ENCODE measurements at places on chromosomes 2 and 18.

- DNase-seq: no peak
These were observed 171.1 kb upstream of the MC4R start for GRCh38 chr18:60543646-60544045.

GRCh38 chr2:157329524-157329923 lies 3.9 kb upstream of the ERMN start:
- DNase-seq: no peak

DNA sequence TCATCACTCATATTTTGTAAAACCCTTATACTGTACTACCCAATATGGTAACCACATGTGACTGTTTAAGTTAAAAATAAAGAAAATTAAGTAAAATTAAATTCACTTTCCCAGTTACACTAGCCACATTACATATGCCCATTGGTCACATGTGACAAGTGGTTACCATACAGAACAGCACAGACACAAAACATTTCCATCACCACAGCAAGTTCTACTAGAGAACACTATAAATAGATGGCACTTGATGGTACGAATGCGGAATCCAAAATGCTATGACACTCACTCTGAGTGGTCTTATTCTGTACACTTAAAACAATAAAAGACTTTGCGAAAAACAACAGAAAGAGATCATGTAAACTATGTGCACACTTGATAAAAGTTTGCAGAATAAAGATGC lies 202.2 kb downstream of the PDE1A start:
- DNase-seq: no peak

DNA sequence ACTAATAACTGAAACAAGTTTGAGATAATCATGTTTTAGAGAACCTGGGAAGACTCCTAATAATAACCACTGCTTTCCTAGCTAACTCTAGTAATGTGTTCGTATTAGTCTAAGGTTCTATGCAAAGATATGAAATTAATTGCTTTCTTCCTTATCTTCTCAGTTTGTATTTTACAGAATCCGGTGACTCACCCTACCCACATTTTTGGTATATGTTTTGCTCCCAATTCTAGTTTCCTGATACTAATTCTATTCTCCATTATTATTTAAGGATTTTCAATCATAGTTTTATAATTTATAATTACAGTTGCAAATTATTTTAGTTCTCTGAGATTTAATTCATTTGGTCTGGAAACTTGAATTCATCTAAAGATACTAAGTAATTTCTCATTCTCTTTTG lies 394.6 kb upstream of the SETBP1 start:
- no peak for DNase-seq

DNA sequence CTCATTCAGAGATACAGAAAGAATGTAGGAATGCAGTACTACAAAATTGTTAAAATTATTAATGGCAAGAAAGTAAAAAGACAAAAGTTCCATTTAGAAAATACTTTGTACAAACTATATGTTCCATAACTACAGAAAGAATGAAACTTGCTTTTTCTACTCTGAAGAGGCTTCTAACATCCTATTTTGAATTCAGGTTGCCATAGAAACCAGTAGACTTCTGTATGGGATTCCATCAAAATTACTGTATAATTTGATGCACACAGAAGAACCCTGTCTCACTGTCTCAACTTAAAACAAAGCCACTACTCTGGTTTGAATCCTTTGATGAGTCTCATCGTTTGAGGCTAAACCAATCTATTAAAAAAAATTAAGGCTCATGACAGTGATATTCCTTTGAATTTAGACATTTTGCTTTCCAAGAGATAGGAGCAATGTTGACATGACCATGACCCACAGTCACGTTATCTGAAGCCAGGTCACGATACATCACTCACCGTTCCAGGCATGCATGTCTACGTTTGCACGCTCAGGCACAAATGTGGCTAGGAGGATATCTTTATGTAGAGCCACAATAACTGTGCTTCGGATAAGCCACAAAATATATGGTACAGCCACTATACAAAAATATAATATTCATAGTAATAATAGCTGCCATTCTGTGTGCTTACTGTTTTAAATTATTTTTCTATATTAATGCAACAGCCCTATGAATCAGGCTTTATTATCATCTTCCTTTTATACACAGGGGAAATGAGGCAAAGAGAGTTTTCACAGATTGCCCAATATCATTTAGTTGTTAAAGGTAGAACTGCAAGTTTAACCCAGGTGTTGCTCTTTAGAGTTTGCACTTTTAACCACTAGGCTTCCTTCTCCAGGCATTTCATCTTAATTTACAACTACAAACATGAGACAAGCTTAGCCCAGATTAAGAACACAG lies 82.4 kb downstream of the CACNB4 start:
- DNase-seq: no peak

- DNase-seq: no peak
These were observed 180.2 kb upstream of the SMIM21 start for GRCh38 chr18:75607701-75608100.

DNA sequence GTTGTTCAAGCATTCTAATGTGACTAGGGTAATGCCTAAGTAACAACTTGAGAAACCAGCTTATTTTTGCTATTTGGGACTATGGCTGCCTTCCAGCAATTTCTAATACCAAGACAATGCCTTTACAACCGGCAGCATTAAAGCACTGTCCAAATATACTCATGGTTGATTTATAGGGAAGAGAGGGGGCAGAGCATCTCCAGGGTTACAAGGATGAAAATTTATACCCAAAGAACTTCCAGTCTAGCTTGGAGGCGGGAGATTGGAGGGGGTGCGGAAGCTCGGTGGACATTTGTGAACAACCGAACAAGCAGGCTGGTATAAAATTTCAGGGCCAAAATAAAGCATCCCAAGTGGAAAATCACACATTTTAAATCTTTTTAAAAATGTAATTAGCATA lies 294.9 kb upstream of the STON1 start:
- no peak for DNase-seq

- no peak for DNase-seq
These were observed 61.3 kb upstream of the CRIM1 start for GRCh38 chr2:36294316-36294721.

DNA sequence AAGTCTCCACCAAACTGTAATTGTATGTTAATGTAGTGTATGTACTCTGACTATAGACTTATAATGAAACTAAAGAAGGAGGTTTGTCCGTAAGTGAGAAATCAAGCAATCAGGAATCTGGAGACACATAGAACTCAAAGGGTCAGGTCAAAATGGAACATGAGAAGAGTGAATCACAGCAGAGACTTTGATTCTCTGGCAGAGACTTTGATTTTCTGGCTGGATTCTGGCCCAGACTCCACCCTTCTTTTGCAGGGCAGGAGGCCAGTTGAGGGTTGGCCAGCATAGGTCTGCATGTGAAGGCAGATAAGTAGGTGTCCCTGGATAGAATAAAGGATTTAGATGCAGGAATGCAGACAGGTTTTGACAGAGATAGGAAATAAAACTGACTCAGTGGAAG lies 11.0 kb upstream of the NCKAP5 start:
- no peak for DNase-seq

DNA sequence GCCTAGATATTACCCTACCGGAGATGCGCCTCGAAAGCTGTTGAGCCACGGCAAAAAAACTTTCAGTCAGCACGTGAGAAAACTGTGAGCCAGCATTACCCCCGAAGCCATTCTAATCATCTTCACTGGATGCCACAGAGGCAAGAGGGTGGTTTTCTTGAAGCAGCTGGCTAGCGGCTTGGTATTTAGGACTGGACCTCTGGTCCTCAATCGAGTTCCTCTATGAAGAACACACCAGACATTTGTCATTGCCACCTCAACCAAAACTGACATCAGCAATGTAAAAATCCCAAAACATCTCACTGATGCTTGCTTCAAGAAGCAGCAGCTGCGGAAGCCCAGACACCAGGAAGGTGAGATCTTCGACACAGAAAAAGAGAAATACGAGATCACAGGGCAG lies 52.8 kb upstream of the SLC66A3 start:
- no peak for DNase-seq

DNA sequence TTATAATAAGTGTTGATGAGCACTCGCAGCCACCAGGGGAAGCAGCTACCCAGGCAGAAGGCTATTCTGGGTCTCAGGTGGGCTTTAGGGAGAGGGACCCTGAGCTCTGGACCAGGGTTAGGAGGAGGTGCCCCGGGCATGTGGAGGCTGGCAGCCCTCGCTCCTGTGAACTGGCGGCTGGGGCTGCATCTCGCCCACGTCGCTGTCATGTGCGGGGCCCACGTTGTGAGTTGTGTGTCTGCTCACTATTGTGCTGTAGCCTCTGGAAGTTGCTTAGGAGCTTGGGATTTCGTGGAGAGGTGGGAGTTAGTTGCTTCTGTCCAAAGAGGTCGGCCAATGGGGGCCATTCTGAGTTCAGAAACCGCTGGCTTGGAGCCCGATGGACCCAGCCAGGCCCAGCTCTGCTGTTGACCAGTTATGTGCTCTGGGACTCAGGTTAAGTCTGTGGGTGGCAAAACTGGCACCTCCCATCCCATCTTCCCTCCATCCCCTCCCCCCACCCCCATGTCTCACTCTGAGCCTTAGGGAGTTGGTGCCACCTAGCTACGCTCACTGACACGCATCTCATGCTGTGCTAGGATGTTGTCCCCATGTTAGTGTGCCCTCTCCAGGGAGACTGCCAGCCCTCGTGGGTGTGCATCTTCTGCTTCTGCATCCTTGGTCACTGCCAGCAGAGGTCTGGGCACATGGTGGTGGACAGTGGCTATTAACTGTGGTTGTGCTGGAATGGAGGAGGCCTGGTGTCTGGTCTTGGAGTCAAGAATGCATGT lies 18.5 kb downstream of the RRM2 start:
- no peak for DNase-seq

DNA sequence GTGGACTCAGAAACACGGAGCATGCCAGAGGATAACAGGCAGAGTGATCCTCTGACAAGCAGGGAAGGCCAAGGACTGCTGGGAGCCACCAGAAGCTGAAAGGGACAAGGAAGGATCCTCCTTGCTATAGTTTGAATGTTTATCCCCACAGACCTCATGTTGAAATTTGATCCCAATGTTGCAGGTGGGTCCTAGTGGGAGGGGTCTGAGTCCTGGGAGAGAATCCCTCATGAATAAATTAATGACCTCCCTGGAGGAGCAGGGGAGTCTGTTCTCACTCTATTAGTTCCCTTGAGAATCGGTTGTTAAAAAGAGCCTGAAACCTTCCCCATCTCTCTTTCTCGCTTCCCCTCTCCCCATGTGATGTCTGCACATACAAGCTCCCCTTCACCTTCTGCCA lies 124.4 kb downstream of the FBXO15 start:
- no peak for DNase-seq

DNA sequence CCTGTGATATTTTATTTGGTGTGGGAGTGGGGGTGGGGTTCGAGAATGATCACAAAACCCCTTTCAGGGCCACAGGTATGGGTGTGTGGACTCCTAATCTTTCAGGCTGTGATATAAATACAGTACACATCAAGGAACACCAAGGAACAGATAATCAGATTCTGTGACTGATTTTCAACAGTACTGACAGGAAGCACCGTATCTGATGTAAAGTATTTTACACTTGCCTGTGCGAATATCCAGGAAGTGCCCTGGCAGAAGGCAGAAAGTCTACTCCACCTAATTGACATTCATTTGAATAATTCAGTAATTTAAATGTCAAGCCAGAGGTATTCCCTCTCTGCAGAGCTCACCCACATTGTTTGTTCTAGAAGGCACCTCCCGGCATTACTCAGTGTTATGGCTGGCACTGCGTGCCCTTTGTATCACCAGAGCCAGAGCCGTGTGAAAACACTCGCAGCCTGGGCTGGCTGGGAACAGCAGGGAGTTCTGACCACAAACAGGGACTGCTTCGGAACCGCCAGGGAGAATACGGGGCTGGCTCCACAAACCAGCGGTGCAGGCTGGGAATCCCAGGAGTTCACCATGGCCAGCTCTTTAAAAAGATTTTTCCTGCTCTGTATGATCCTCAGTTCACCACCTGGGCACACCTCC lies 91.8 kb downstream of the ACVR1 start:
- no peak for DNase-seq

GRCh38 chr2:174121175-174121574 lies 127.2 kb downstream of the OLA1 start:
- no peak for DNase-seq

DNA sequence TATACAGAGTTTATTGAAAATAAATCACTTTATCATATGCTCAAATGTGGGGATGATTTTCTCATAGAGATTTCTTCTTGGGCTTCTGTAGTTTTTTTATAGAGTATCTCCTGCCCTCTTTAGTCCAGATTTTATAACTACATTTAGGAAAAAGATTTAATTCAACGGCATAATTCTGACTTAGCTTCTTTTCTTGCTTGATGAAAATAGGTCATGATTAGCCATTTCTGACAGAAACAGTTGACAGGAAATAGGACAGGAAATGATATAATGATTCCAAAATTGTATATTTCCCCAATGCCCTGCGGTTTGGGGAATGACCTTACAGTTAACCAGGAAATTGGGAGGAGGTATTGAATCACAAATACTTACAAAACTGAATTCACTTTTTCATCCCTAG lies 1531.9 kb upstream of the ACVR2A start:
- DNase-seq: no peak

GRCh38 chr2:83579507-83579906 lies 879.6 kb downstream of the SUCLG1 start:
- no peak for DNase-seq

DNA sequence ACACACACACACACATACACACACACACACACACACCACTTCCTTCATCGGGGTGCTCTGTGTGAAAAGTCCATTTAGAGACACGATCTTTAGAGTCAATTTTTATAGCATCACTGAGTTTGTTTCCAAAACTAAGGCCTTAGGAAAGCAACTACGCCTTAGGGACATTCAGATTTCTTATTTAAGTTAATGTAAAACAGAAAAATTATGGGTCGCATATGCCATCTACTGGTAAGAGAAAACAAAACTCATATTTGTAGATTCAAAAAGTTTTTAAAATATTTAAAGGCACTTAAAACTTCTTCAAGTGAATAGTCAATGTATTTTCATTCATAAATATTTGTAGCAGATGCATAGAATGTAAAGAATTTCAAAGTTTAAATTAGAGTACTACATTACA lies 166.2 kb downstream of the ATAD2B start:
- DNase-seq: no peak

DNA sequence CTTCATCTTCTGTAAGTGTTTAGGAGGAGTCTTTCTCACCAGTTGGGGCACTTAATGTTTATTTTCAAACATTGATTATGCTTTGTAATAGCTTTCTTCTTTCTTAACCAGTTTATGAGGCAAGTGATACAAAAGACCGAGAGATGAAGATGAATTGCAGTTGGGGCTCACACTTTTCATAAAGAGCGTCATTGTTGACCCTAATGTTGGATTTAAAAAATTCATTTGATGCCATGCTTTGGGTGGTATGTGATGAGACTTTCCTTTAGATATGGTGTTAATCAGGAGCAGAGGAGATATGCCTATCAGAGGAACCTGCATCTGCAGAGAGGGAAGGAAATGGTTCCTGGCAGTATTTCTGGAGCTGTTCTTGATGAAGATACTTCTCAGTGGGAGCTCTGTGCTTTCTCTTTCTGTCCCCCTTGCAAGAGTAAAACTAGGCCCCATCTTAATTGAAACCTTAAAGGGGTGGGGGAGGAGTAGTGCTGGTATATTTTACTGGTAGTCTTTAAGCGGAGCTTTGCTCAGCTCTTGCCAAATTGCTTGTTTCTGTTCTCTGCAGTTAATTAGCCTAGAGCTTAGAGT lies 2.3 kb downstream of the EML4 start:
- no peak for DNase-seq

GRCh38 chr2:189163889-189164288 lies 15.7 kb downstream of the COL5A2 start:
- no peak for DNase-seq
